ENCODE measurements at places on chromosomes 13 and 19.

DNA sequence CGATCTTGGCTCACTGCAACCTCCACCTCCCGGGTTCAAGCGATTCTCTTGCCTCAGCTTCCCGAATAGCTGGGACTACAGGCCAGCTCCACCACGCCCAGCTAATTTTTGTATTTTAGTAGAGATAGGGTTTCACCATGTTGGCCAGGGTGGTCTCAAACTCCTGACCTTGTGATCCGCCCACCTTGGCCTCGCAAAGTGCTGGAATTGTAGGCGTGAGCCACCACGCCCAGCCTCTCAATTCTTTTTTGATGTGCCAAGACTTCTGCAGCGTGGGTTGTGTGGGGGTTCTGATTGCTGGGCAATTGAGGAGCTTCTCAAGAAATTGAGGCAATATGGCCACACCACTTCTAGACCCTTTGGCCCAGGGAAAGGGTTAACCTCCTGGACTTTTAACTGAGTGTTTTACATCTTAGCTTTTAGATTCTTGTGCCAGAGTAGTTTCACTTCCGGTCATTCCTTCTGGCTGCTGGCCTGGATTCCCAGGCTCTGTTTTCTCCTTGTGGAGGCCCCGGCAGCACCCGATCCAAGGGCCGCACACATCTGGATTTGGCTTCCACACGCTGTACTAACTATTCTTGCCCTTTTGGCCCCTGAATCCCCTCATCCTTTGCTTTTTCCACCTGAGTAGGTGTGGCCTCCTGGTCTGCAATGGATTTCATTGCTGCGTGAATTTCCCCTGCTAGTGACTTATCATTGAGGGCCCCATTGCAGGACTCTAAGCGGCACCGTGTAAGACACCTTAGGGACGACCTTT lies 14.7 kb downstream of the SMARCA4 start:
- no peak for DNase-seq

DNA sequence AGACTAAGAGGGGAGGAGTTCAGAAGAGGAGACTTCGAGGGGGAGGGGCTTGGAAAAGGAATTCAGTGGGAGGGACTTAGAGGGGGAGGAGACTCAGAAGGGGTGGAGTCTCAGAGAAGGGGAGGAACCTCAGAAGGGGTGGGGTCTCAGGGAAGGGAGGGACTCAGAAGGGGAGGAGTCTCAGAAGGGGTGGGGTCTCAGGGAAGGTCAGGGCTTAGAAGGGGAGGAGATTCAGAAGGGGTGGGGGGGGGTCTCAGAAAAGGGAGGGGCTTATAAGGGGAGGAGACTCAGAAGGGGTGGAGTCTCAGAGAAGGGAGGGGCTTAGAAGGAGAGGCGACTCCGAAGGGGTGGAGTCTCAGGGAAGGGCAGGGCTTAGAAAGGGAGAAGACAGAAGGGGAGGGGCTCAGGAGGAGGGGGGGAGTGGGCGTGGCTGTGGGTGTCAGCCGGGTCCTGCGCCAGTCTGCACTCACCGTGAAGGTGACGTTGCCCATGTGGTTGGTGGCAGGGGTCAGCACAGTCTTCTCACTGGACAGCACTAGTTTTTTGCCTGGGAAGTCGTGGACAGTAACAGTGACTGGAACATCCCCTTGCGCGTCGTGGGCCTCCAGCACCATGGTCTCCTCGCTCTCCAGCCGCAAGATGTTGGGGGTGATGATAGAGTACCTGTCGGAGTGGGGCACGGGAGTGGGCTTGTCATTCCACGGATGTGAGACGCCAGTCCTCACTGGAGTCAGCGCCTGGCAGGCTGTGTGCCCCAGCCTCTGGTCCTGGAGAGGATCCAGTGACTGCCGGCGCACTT lies 1.5 kb downstream of the C3 start:
- no peak for DNase-seq

GRCh38 chr19:50720921-50721381 lies 1.3 kb upstream of the SHANK1 start:
- no peak for DNase-seq

GRCh38 chr19:49422407-49423070 lies 702 bp downstream of the PTH2 start:
- DNase-seq = no peak

DNA sequence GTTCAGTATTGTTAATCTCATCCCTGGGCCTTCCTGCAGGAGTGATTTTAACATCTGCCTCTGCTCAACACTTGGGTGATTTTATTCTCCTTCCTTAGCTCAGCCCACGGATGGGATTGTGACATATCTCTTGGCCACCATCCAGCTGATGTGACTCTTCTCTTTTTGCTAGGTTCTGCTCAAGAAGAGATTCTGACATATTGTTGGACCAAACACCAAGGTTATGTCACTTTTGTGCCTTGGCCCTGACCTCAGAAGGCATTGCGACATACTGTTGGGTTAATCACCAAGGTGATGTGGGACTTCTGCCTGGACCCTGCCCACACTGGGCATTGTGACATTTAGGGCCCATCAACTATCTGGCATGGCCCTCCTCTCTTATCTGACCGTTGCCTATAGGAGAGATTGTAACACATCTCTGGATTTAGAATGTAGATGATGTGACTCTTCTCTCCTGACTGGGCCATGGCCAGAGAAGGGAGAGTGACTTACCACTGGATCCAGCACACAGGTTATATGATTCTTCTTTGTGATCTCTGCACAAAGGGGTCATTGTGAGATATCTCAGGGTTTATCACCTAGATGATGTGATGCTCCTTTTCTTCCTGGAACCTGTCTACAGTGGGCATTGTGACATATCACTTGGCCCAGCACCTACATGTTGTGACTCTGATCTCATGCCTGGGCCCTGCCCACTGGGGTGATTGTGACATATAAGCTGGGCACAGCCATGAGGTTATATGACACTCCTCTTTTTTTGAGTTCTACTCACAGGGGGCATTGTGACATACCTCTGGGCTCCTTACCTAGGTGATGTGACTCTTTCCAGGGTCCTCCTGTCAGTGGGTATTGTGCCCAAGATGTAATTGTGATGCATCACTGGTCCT lies 88.8 kb downstream of the ZNF429 start:
- no peak for DNase-seq

GRCh38 chr13:113970810-113971470 lies 2.9 kb downstream of the C13orf46 start:
- no peak for DNase-seq

GRCh38 chr19:53957448-53958167 lies 5.1 kb upstream of the CACNG8 start:
- no peak for DNase-seq

DNA sequence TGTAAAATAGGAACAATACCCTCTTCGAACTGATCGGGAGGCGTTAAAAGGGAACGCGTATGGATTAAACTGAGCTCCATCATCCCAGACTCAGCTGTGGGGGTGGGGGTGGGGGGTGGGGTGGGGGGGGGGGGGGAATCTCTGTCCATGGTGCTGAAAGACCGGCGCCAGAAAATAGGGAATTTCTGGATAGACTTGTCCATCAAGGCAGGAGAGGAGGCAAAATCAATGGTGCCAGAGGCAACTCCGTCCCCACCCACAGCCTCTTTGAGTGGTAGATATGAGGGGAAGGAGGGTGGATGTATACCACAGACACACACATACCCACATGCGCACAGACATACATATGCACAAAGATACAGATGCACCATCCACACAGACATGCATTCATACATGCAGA lies 37.4 kb downstream of the ZNF787 start:
- no peak for DNase-seq

DNA sequence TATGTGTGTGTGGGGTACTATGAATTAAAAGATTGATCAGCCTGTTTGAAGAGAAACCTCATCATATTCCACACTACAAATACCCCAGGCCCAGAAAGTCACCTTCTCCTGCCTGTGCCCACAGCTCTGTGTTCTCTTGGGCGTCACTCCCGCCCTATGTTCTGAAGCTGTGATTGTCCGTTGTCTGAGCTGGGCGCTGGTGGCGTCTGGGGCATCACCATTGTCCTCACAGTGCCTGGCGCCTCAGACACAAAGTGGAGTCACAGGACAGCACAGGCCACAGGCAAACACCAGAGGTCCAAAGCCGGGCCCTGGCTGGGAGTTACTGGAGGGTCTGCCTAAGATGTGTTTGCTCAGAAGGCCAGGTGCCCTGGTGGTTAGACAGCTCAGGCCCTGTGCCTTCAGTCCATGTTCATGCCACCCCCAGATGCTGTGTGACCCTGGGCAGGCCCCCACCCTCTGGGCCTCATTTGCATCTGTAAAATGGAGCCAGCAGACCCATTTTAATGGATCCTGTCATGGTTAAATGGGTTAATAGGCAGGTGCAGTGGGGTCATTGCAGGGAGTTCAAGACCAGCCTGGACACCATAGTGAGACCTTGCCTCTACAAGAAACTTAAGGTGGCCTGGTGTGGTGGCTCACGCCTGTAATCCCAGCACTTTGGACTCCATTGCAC lies 34.5 kb downstream of the DNM2 start:
- no peak for DNase-seq

- DNase-seq = peak; percentile 15
Observed at GRCh38 chr13:41311406-41312175, 524 bp downstream of the NAA16 start.

DNA sequence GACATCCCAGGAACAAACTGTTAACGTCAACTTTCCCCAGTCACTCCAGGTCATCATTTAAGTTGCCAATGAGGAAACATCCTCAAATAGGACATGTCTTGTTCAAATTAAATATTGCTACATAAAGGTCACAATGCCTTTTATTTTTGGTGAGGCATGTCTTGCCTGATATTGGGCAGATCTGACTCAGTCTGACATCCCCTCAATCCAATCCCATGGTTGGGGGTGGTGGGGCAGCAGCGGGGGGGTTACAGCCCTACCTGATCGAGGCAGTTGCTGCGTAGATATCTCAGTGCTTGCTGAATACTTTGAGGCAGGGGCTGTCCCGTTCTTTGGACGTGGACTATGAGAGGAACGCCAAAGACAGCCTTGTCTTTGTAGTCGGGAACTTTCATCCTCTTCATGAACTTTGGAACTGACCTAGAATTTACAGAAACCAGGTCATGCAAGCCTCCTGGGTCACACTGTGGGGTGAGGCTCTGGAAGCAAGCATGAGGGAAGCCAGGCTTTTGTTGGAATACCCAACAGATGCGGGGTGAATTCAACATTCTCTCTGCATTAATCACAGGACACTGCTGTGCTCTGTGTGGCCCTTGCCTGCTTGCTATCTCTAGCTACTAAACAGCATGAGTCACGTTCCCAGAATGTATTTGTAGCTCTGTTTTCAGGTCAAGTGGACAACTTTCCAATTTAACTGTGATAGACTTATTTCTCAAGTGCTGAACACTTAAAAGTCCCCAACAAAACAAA lies 109.8 kb downstream of the KL start:
- DNase-seq = no peak

DNA sequence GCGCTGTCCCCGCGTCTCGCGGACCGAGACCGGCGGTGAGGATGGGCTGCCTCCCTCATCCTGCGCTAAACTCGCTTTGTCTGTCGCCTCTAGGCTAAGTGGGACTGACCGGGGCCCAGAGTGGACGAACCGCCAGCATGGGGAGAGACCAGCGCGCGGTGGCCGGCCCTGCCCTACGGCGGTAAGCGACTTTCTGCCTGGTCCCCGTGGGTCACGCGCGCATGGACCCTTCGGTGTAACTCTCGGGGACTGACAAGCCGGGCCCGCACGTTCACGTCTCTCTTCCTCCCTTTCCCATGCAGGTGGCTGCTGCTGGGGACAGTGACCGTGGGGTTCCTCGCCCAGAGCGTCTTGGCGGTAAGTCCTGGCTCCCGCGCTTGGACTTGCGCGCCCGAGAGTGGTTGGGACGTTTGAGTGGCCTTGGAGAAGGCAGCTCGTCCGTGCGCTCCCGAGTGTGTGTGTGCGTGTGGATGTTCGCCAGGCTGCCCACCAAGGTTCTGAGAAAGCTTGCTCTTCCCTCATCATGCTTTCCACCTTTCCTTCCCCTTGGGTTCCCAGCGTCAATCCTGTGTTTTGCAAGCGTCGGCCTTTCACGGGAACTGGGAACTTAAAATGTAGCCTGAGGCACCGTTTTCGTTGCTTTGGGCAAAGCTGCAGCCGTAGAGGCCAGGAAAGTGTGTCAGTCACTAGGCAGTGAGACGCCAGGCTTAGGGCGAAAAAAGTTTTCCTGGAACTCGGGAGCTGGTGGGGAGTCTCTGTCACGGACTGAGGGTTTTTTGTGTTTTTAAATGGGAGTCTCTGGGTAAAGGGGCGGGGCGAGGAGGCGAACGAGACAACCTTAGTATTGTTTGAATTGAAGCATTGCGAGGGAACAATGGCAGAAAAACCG lies 927 bp downstream of the COL4A2 start:
- no peak for DNase-seq

DNA sequence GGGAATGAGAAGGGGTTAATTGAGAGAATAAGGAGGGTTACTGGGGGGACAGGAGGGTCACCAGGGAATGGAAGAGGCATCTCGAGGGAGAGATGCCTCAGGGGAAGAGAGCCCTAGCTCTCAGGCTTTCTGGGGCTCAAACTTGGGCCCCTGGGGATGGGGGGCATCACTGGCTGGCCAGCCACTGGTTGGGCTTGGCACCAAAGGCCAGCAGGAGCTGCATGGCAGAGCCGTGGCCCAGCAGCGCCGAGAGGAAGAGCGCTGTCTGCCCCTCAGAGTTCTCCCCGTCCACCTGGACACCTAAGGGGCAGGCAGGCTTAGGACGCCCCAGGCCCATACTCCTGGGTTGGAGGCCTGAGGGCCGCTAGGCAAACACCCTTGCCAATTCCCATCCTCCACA lies 17.5 kb downstream of the ARHGAP33 start:
- DNase-seq = no peak
